Cortex of kidney (tissue), 1 donor: ENCODE measurements at places on chromosomes 6 and 20.

DNA sequence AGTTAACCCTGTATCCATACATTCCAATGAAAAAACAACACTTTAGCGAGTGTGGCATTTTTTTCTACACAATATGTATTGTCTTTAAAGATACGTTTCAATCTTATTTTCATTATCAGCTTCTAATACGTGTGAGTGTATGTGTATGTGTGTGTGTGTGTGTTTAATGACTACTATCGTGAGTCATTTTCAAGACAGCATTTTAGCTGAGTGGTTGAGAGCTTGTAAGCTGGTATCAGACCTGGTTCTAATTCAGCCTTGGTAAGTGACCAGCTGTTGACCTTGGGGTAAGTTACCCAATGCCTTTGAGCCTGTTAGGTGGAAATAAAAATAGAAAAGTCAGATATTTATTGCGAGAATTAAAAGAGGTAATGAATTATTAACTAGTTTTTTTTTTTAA is 320.0 kb upstream of the NT5E start:
- no peak for DNase-seq

DNA sequence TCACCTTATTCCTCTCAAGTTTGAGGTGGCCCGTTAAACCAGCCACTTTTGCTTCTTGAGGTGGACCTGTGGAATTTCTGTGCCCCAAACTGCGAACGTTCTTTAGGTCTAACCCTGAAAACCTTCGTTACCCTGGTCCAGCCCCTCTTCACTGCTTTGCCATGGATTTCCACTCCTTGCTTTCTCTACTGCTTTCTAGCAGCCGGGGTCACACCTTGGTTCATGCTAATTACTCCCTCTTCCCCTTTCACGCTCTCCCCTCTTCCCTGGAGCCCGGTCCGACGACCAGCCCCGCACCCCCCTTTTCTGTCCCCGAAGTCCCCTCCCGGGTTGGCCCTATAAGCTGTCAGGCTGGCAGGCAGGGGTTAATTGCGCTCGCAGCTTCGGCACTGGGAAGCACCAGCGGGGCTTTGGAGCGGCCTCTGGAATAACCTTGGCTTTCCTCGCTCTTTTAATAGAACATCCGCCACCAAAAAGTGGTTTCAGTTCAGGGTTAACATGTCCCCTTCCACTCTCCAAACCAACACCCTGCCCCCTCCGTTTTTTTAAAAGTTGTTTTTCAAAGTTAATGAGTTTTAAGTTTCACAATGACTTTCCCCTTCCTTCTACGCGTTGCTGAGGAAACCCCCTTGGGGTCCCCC is 1.4 kb upstream of the HIVEP1 start:
- DNase-seq = no peak

DNA sequence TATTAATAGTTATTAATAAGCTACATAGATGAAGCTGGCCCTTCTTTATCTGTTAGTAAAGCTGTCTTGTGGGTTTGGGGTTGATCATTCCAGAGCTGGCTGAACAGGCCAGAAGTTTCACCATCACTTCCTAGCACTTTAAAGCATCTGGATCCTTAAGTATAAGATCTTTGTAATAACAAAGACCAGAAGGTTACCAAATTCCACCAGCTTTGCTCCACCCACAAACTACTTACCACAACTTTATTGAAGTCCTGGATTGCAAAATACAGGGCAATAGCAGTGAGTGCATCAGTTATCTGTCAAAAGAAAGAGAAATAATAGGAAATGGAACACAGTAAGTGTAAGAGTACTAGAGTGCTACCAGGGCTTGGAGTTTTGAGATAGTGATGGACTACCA is 33.0 kb downstream of the PIGU start:
- DNase-seq = no peak

DNA sequence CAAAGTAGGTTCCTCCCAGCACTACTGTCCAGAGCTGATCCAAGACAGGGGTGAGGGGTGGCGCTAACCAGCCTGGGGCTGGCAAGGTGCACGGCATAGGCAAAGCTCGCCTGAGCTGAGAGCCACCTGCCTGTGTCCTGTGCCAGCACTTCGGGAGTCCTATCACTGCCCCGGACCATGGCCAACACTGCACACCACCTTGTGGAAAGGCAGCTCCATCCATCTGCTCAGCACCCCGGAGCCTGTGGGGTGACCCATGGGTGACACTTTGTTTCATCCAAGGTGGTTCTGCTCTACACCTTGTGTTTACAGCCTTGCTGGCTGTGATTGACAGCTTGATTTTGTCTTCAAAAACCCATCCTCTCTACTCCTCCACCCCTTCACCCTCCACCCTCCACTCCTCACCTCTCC is 32.9 kb upstream of the GATA5 start:
- DNase-seq = no peak

- no peak for DNase-seq
Measured at GRCh38 chr6:24859608-24860200, 61.0 kb upstream of the ARMH2 start.

DNA sequence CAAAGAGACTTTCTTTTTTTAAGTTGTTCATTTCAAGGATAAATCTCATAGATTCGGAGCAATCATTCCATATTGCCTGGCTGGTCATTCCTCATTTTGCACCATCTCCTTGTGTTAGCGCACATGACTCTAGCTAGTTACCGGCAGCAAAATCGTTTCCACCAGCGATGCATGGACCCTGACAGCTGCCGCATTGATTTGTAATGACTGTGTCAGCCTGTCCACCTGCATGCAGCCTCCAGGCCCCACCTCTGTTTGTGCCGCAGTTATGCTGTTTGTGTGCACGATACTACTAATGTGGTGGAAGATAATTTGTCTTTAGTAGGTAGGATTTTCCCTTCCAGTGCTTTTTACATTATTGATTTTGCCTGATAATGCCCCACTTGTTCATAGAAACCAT is 164.0 kb downstream of the TBC1D7 start:
- no peak for DNase-seq
